ENCODE measurements at places on chromosomes 5 and 9.

GRCh38 chr9:119689879-119690278, 320.6 kb upstream of the BRINP1 start:
- no peak for DNase-seq

DNA sequence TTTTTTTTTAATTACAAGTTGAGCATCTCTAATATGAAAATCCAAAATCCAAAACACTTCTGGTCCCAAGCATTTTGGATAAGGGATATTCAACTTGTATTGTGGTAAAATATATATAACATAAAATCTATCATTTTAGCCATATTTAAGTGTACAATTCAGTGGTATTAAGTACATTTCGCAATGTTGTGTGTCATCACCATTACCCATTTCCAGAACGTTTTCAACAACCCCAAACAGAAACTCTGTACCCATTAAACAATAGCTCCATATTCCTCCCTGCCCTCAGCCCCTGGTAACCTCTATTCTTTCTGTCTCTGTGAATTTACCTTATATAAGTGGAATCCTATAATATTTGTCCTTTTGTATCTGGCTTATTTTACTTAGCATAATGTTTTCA, 24.9 kb downstream of the TICAM2 start:
- no peak for DNase-seq

- peak; percentile 59 for DNase-seq
These were observed 1.0 kb upstream of the DAB2IP start for GRCh38 chr9:121650217-121651007.

DNA sequence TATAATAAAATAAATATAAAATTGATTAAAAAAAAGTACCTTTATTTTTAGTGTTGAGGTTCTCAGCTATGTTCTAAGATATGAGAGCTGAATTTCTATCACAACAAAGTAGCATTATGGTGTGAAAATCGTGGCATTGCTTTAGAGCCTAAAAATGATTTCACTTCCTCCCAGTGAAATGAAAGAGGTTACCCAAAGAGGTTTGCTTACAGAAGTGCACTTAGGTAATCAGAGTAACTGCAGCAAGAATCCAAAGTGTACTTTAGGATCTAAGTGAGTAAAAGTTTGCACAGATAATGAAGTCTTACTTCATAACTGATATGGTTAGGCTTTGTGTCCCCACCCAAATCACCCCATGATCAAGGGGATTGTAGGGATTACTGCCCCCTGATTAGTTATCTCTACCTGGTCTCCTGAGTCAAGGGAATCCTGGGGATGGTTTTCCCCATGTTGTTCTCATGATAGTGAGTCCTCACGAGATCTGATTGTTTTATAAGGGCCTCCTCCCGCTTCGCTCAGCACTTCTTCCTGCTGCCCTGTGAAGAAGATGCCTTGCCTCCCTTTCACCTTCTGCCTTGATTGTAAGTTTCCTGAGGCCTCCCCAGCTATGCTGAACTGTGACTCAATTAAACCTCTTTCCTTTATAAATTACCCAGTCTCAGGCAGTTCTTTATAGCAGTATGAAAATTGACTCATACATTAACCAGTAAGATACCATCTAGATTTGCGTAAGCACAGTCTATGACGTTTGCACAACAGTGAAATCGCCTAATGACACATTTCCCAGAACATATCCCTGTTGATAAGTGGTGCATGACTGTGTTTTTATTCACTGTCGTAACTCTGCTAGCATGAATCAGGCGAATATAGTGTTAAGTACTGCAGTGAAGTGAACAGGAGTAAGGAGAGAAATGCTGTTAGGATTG, 40.3 kb upstream of the LRRC70 start:
- DNase-seq, result no peak

DNA sequence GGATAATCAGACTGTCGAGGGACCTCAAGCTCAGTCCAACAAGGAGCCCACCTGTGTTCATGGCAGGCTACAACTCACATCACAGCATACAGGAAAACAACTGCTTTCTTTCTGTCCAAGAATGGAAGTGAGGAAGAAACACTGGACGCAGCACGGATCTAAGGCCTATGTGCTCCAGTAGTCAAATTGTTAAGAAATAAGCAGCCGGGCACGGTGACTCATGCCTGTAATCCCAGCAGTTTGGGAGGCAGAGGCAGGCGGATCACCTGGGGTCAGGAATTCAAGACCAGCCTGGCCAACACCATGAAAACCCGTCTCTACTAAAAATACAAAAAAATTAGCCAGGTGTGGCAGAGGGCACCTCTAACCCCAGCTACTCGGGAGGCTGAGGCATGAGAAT, 427.8 kb downstream of the BNC2 start:
- no peak for DNase-seq

DNA sequence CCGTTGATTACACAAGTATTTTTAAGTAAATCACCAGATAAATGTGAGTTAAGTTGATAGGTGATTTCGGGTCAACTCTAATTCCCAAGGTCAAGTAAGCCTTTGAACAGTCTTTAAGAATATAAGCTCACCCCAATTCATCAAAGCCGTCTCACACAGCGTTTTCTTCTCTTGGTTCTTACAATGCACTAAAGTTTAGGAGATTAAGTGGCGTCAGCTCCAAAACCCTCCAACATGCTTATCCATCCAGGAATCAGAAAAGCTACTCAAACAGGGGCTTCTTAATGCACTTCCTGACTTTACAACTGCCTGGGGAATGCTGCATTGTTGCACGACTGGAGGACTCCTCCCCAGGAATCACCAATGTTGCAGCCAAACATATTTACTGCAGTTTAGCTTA, 206.2 kb upstream of the EFNA5 start:
- no peak for DNase-seq

DNA sequence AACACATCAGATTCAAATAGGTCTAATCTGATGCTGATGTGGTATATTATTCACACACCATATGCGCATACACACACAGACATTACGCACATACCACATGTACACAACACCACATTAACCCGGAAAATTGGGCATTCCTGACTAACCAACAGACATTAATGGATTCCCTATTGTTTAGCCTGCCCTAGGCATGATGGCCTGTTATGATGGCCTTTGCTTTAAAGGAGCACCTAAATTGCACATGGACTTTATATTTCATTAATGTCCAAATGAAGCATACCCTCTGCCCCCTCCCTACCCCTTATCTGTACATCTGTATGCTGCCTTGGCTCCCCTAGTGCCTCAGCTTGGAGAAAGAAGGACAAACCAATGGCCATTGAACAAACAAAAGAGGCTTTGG, 127.7 kb upstream of the PRLR start:
- no peak for DNase-seq
